ENCODE measurements at places on chromosomes 4 and X.

GRCh38 chr4:160580581-160580980 is 1477.7 kb downstream of the RAPGEF2 start:
- no peak for DNase-seq

DNA sequence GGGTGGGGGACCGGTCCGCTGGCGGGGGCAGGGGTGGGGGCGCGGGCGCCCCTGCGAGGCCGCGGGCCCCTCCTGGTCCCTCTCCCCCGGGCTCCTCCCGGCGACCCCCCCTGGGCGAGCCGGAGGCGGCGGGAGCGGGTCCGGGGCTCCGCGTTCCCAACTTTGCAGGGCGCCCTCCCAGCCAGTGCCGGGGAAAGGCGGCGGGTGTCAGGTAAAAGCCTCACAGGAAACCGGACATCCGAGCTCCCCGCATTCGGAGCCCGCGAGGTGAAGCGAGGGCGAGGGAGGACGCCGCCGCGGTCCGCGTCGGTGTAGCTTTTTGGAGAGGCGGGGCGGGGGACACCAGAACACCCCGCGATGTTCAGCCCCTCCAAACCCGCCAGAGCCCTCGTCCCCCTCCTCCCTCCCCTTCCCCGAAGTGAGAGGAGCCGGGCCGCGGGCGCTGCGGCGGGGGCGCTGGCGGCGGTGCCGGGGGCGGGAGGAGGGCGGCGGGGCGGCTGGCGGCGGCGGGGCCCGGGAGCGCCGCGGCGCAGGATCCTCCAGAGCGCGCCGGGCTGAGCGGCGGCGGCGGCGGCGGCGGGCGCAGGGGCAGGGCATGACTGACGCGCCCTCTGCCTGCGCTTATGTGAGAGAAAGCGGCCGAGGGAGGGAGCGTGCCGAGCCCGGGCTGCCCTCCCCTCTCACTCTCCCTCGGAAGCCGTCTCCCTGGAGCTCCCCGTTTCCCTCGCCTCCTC is at the start of gene VEGFC:
Gene VEGFC (minus strand): TSS at position 597 of the 734 bp plus-strand sequence. CDS start 611 bp downstream, outside the sequence.
- no peak for DNase-seq

- DNase-seq, result no peak
Observed at GRCh38 chr4:139189972-139190371, 13.0 kb upstream of the ELF2 start.

DNA sequence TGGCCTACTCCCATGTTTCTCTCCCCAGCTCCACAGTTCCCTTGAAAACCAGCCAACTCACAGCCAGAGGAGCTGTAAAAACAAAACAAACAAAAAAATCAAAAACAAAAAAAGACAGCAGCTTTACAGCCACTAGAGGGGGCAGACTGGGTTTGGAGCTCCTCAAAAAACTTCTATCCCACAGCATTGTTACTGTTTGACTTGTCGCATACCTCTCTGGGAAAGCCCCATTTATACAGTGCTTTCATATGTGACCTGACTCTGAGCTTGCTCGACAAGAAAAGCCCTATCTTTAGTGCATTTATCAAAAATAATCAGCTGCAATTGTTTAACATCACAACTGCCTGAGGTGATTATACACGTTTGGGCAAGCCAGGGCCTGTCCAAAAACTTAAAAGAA is 21.6 kb downstream of the TSPAN6 start:
- DNase-seq, result no peak

DNA sequence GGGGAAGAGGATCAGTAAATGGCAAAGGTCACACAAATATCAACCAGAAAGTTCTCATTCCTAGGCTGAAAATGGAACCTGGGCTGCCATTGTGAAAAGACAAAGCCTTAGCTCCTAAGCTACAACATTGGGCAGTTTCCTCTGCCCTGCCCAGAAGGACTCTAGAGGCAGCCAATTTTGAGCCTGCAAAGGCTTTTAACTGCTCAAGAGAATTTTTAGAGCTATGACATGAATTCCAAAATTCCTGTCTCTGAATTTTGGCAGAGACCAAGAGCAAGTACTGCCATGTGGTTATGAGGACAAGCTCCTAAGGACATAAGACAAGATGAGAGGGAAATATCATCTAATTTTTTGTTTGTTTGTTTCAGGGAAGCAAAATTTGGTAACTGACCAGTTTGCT is 29.6 kb upstream of the IGFBP7 start:
- DNase-seq, result no peak

GRCh38 chr4:7651461-7651921 is 216.8 kb upstream of the PSAPL1 start:
- no peak for DNase-seq

- DNase-seq, result no peak
Observed at GRCh38 chr4:73803213-73803612, 33.3 kb upstream of the CXCL6 start.

DNA sequence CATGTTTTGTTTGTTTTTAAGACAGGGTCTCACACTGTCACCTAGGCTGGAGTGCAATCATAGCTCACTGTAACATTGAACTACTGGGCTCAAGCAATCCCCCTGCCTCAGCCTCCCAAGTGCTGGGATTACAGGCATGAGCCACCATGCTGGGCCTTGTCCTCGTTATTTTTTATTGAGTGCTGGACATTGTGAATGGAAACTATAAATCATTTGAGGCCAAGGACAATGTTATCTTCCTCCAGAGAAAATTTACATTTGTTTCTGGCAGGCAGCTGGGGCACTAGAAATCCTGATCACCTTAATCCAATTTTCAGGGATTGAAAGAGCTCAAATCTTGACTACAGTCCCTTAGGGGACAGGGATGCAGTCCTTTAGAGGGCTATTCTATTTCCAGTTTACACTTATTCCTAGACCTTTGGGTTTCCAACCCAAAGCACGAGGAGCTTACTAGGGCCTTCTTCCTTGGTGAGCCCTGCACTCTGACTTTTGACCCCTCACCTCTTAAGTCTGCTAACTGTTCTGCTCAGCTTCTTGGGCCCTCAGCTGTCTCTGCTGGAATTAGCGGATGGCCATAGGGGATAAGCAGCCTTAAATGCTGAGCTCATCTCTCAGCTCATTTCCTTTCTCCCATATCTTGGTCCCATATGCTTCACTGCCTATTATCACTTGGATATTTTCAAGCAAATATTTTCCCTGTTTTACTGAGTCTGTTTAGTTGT is 23.0 kb upstream of the PDZD4 start:
- no peak for DNase-seq

GRCh38 chr4:176896211-176896610 is 103.5 kb upstream of the VEGFC start:
- no peak for DNase-seq

GRCh38 chr4:33864290-33864859 is 2379.9 kb downstream of the ARAP2 start:
- DNase-seq, result no peak
